Right renal cortex interstitium (tissue), 3 donors: ENCODE measurements at places on chromosomes 2 and 18.

GRCh38 chr2:154032220-154032619 is 160.5 kb downstream of the GALNT13 start:
- DNase-seq: no peak

DNA sequence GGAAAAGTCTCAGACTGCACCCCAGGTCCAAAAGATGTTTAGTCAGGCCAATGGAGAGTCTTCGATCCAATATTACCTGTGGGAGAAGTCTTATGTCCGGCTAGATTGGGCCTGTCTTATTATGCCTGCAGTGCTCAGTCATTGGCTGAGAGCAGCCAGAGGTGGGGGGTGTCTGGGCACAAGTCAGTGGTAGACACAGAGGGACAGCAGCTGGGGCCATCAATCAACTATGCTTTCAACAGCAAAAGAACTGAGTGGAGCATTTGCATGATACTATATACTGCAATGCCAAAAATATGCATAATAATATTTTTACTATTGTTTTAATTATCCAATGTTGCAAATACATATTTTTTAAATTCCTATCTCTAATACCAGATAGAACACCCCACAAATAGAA is 298.6 kb upstream of the CDH20 start:
- DNase-seq: no peak

DNA sequence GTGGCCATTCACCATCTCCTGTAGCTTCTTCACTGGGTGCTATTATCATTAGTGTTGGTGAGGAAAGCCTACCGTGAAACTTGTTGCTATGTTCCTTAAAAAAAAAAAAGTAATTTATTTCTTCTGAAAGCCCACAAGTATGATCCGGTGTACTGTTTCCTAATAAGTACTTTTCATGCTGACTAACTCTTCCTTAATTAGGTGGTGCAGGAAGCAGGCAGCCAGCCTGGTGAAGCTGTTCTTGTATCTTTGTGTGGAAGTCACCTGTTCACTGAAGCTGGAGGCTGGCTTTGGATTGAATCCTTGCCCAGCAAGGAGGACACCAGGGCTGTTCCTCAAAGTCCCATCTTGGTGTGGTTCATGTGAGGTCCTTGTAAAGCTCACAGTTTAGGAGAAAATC is 321.7 kb upstream of the THSD7B start:
- no peak for DNase-seq

GRCh38 chr18:69031571-69031970 is 233.7 kb downstream of the CCDC102B start:
- no peak for DNase-seq

DNA sequence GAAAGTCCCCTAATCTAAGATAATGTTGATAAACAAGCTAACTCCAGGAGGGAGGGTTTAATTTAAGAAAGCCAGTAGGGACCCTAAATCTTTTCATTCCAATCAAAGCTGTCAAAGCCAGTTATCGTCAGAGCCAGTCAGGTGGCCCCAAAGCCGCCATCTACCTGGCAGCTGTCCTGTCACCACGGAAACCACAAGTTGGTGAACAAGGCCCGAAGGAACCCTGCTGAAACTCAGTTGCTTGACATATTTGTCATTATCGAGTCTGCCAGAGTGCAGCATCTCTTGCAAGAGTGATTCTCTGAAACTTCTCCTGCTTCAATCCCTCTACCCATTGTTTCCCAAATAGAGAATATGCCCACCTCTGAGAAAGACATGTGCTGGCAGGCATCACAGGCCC is 30.8 kb upstream of the POLE4 start:
- no peak for DNase-seq

GRCh38 chr2:1823187-1824169 is 79.2 kb upstream of the PXDN start:
- no peak for DNase-seq
